Esophagus muscularis mucosa (tissue), 4 donors: ENCODE measurements at places on chromosomes 4 and X. TPM values are rescaled to one million over a fixed set of nuclear protein-coding genes. Genes with fewer than 3 reads are reported as not detected.

Gene POU4F2
- total RNA-seq: not detected

Gene HNRNPDL
- total RNA-seq: 145 TPM

Gene NLRP2B
- 0.26 TPM for total RNA-seq

Gene PAGE5
- total RNA-seq: not detected

Gene S100G
- total RNA-seq: not detected

Gene REELD1
- total RNA-seq: not detected

Gene CENPVL3
- not detected for total RNA-seq

Gene STPG2
- 0.17 TPM for total RNA-seq

Gene SYTL4
- total RNA-seq: 30.7 TPM
